Activated CD4-positive, alpha-beta T cell treated with anti-CD3 and anti-CD28 coated beads, Interleukin-2, amount 10 ng/mL, durations not matched to agents 7 days and 5 days (primary cell): ENCODE measurements at places on chromosomes 6 and 20. TPM values are rescaled to one million over a fixed set of nuclear protein-coding genes. Genes with fewer than 3 reads are reported as not detected.

Gene LY6G5B
- total RNA-seq, result 27.4 TPM

Gene SEC63
- total RNA-seq, result 61.7 TPM

Gene DEFB124
- not detected for total RNA-seq

Gene SCP2D1
- not detected for total RNA-seq

Gene RING1
- 44.0 TPM for total RNA-seq

Gene BPIFB1
- total RNA-seq, result not detected

Gene SLC35D3
- not detected for total RNA-seq

Gene WFDC10B
- not detected for total RNA-seq

DNA sequence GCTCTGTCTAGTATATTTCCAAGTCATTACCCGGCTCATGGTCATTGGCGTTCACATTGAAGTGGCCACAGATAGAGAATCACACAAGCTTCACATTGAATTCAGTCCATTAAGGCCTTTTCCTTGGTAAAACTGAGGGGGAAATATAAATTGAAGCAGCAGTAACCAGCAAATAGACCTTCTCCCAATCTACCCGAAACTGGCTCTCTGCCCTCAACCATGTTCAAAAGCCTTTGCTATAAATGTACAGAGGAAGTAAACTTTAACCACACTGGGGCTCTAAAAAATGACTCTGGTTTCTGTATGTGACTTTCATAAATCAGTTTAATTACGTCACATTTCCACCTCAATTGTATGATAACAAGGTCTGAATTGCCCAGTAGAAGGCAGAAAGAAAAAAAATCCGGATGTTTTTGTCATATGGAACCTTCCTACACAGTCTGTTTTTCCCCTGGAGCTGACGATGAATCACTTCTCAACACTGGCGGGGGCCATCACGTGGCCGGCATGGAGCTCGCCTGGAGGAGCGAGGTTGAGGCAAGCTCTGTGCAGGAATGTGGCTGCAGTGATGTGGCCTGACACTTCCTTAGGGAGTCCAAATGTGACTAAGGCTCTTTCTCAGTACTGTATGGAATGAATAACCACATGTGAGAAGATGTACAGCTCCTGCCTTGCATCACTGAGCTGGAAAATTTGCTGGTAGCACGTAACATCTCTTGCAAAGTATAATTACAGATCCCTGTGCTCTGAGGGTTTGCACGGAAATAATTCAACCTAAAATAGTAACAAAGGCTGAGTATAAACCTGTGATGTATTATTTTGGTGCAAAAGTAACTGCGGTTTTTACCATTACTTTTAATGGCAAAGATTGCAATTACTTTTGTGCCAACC, 58.6 kb upstream of the SNX9 start:
- peaks cover 67% of the 10 kb centered on the region for H3K4me1 ChIP-seq
- peak overlapping the region; percentile 83 for H3K27ac ChIP-seq
- peaks cover 24% of the 10 kb centered on the region for H3K27me3 ChIP-seq
- peak overlapping the region; percentile 33 for H3K4me3 ChIP-seq
- no peaks in the 10 kb centered on the region for H3K36me3 ChIP-seq
- peak; percentile 84 for DNase-seq

DNA sequence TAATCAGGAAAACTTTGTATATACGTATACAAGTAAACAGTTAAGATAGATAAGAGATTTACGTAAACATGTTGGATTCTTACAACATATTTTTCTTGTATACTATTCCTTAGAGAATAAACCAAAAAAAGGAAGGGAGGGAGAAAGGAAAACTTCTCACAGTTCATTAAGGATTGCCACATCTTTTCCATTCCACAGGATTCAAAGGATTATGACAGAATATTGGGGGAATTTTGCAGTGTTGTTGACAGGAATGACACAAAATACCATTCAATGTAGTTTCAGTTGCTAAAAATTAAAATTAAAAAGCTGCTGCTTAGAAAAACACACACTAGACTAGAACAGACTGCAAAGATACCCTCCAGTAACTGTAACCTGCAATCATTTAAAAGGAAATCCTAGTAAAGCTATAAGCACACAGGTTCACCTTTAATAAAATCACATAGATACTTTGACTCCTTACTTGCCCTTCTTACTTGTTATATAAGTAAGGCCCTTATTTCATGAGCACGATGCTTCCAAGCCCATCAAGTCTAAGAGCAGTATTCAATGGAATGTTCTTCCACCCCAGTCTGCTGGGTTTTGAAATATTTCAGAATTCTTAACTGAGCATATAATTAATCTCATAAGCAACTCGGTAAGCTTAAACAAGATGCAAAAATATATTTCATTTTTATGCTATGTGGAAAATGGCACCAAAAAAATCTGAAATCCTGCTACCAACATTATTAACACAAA, 107.8 kb downstream of the SMLR1 start:
- no peak overlapping the region for H3K4me3 ChIP-seq
- H3K27ac ChIP-seq, result no peak overlapping the region
- DNase-seq, result no peak
- no peaks in the 10 kb centered on the region for H3K36me3 ChIP-seq
- H3K4me1 ChIP-seq, result no peaks in the 10 kb centered on the region

- DNase-seq, result no peak
- H3K27ac ChIP-seq, result no peak overlapping the region
- H3K27me3 ChIP-seq, result no peaks in the 10 kb centered on the region
Observed at GRCh38 chr6:110581679-110582078, 105.3 kb upstream of the SLC22A16 start.

DNA sequence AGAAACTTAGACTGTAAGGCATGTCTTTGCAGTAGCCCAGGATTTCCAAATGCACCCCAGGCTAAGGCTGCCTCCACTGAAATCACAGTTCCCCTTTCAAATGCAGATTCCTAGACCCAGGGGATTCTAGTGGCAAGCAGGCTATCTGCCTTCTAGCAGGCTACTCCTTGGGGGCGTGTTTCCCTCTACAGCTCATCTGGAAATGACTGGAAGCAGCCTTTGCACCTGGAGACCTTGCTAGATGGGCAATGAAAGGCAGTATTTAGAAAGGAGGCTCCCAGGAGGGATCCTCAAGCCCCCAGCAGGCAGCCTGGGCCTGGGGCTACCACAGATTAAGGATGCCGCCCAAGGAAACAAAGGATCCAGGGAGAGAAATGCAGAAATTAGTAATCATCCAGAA, 26.0 kb upstream of the SYNDIG1 start:
- no peak overlapping the region for H3K27ac ChIP-seq
- H3K4me3 ChIP-seq, result no peak overlapping the region
- H3K36me3 ChIP-seq, result no peaks in the 10 kb centered on the region
- H3K4me1 ChIP-seq, result no peaks in the 10 kb centered on the region
- DNase-seq, result no peak

DNA sequence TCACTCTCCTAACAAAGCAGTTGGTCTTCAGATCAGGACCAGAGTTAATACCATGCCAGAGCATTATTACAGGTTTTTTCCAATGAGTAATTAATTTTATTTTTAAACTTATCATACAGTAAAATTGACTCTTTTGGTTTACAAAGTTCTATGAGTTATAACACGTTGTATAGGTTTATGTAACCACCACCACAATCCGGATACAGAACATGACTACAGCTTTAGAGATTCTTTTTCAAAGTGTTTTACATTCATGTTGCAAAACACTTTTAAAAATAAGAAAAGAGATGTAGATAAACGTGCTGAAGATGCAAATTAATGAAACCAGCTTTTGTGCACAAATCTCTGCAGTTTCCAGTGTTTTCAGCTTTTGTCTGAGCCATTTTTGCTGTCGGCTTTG, 1.5 kb upstream of the TPBG start:
- peaks cover 59% of the 10 kb centered on the region for H3K27me3 ChIP-seq
- no peak overlapping the region for H3K4me3 ChIP-seq
- H3K4me1 ChIP-seq, result peaks cover 18% of the 10 kb centered on the region
- H3K27ac ChIP-seq, result no peak overlapping the region

- H3K27ac ChIP-seq, result no peak overlapping the region
- no peaks in the 10 kb centered on the region for H3K36me3 ChIP-seq
- peaks cover 3% of the 10 kb centered on the region for H3K27me3 ChIP-seq
- DNase-seq, result no peak
- no peaks in the 10 kb centered on the region for H3K4me1 ChIP-seq
Observed at GRCh38 chr6:121382467-121383121, 48.3 kb upstream of the TBC1D32 start.

GRCh38 chr6:169530752-169531123, 171.1 kb downstream of the WDR27 start:
- peak; percentile 36 for DNase-seq
- H3K4me3 ChIP-seq, result peak overlapping the region; percentile 31
- peaks cover 8% of the 10 kb centered on the region for H3K36me3 ChIP-seq
- H3K27ac ChIP-seq, result peak overlapping the region; percentile 74

- peaks cover 12% of the 10 kb centered on the region for H3K4me1 ChIP-seq
- no peak for DNase-seq
- H3K36me3 ChIP-seq, result peaks cover 2% of the 10 kb centered on the region
- H3K27ac ChIP-seq, result no peak overlapping the region
- H3K27me3 ChIP-seq, result no peaks in the 10 kb centered on the region
Observed at GRCh38 chr6:22041797-22042480, 254.9 kb downstream of the PRL start.

- no peak for DNase-seq
- H3K4me1 ChIP-seq, result peaks cover 2% of the 10 kb centered on the region
- H3K27ac ChIP-seq, result no peak overlapping the region
- peaks cover 1% of the 10 kb centered on the region for H3K36me3 ChIP-seq
- H3K4me3 ChIP-seq, result no peak overlapping the region
- H3K27me3 ChIP-seq, result no peaks in the 10 kb centered on the region
Observed at GRCh38 chr6:89581689-89582088, 56.9 kb downstream of the LYRM2 start.

DNA sequence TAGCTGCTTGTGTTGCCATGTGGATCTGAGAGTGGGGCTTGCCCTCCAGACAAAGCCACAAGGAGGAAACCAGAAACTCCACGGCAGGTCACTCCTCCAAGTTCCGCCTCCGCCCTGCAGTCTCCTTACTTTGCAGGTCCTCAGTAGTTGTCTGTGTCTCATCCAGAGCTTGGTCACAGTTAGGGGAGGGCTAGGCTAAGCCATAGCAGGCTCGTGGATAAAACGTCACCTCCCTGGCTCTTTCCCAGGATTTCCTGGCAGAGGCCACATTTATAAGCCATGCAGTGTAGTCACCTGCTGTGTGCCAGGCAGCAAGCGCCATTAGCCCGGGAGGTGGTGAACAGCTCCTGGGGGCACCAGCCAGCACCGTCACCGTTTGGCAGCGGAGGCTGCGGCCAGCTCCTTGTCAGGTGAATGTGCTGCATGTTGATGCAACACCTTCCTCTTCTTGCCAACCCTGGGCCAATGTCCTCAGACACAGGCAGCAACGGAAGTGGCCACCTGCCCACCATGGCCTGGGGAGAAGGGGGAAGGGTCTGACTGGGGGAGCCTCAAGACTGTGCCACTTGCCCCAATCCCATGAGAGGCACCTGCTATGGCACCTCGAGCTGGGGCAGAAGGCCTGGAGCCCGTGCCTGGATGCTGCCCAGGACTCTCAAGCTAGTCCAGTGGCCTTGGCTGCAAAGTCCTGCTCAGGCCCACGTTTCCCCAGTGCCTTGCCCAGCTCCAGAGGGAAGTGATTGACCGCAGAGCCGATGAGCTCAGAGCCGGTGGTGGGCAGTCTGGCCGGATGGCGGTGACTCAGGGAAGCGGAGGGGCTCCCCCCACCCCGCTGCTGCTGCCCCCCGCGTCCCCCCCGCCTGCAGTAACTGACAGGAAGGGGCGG, 39.0 kb upstream of the SLCO4A1 start:
- DNase-seq, result peak; percentile 45
- H3K27me3 ChIP-seq, result peaks cover 41% of the 10 kb centered on the region
- H3K27ac ChIP-seq, result peak overlapping the region; percentile 79
- H3K4me3 ChIP-seq, result peak overlapping the region; percentile 64

DNA sequence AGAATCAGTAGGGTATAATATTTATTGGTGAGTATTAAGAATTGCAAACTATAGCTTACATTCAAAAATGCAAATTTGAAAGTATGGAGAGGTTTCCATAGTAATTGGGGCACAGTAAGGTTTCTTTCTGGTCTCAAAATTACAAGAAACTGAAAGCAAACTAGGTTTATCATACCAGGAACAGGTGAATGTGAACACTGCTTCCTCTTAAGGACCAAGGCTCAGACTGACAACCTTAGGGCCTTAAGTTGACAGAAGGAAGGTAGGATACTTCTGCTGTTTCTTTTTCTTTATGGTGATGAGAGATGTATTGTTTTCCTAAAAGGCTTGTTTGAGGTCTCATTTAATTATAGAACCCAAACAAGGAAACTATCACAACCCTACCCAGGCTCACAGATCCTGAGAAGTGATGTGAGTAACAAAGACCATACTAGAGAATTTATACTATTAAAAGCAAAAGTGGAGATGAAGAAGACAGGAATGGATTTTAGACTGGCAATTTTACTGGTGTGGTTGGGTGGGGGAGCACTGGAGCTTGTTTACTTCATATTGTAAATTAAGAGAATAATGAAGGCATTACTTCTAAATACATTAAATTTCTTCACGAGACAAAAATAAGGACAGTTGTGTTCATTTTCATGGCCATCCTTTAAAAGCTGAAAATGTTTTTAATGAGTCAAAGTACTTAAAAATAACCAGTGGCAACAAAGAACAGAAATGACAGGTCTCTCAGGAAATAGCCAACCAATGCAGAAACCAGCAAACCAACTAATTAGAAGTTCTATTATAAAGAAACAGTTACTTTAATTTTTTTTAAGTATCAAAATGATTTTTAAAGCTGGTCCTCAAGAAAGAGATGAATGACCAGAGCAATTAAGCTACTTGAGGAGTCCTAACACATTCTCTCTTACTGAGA, 21.3 kb downstream of the STAU1 start:
- peaks cover 31% of the 10 kb centered on the region for H3K36me3 ChIP-seq
- peak; percentile 33 for DNase-seq
- peaks cover 58% of the 10 kb centered on the region for H3K4me1 ChIP-seq
- H3K4me3 ChIP-seq, result peak overlapping the region; percentile 43
- peak overlapping the region; percentile 90 for H3K27ac ChIP-seq

- peaks cover 16% of the 10 kb centered on the region for H3K4me1 ChIP-seq
- H3K27ac ChIP-seq, result no peak overlapping the region
- peak; percentile 69 for DNase-seq
- no peak overlapping the region for H3K4me3 ChIP-seq
Observed at GRCh38 chr6:131914967-131915751, 36.0 kb downstream of the CCN2 start.

- no peak overlapping the region for H3K27ac ChIP-seq
- DNase-seq, result no peak
- no peak overlapping the region for H3K4me3 ChIP-seq
Observed at GRCh38 chr6:84560436-84561390, 203.7 kb downstream of the TBX18 start.

DNA sequence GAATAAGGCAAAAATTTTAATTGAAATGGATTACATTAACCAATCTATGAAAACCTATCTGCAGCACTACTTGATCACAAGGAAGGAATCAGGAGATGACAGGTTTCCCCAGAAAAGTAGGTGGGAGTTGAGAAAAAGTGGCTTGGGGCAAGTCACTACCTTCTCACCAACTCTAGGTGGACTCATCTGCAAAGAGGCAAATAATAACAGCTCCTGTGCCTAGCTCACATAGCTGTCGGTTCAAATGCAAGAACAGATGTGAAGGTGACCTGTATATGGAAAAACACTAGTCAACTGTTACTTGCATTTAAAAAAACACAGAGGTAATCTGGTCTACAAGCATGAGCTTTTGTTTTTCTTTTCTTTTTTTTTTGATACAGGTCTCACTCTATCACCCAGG, 67.2 kb downstream of the POPDC3 start:
- H3K27ac ChIP-seq, result no peak overlapping the region
- no peak for DNase-seq
- peaks cover 27% of the 10 kb centered on the region for H3K27me3 ChIP-seq

GRCh38 chr20:48791666-48792071, 36.1 kb downstream of the PREX1 start:
- no peak overlapping the region for H3K4me3 ChIP-seq
- H3K4me1 ChIP-seq, result peaks cover 62% of the 10 kb centered on the region
- no peak for DNase-seq
- no peak overlapping the region for H3K27ac ChIP-seq
- H3K36me3 ChIP-seq, result peaks cover 24% of the 10 kb centered on the region
- no peaks in the 10 kb centered on the region for H3K27me3 ChIP-seq
